ENCODE measurements at places on chromosomes 1 and 21.

- no peak for DNase-seq
Observed at GRCh38 chr1:177849579-177850290, 120.1 kb downstream of the SEC16B start.

- DNase-seq, result no peak
Observed at GRCh38 chr1:221457685-221458446, 284.0 kb downstream of the DUSP10 start.

GRCh38 chr1:68331117-68331865 is 99.0 kb upstream of the WLS start:
- DNase-seq, result no peak

DNA sequence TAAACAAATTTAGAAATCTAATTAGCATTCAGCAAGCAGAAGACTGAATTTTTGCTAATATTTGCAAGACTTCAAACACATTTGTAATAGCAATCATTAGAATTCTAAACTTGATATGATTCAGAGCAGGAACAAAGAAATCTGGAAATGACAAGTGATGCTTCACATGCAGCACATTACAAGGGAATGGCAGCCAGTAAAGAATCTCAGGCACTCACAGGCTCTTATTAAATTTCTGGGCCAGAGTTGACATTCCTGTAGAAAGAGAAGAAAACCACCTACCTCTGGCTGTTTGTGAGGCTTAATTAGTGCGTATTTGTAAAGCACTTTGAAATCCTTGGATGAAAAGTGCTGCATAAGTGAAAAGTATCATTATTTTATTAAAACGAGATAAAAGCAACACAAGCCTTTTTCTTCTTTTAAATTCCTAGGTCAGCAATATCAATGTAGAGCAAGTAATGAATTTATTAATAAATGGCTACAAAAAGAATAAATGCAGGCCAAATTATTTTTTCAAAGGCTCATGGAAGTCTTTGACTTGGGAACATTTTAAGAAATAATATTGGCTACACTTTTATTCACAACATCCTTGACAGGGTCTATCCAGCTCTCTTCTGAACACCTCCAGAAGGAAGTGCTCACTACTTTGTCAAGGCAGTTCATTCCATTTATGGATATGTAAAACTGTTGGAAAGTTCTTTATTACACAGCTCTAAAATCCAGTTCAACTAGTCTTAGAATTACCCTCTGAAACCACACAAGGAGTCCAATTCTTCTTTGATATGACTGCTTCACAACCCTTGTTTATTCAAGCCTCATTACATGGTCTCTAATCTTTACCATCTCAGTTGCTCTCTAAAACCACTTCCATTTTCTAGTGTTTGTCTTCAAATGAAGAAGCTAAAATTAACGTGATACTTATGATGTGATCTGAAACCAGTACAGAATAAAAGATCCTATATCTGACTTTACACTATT is 32.1 kb upstream of the SCYL3 start:
- DNase-seq, result no peak

- DNase-seq, result no peak
Observed at GRCh38 chr21:41960386-41960785, 6.6 kb upstream of the C2CD2 start.

DNA sequence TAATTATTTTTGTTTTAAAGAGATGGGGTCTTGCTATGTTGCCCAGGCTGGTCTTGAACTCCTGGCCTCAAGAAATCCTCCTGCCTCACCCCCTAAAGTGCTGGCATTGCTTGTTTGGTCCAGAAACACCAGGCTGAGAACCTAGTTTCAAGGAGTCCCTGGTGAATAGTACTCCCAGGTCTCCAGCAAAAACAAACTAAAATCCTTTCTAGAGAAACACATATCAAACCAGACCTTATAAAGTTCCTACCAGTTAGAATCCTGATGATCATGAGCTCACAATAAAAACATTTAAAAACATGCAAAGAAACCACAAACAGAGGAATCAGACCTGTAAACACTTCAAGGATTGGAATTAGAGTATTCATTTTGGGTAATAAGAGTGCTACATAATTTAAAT is 34.4 kb upstream of the PADI1 start:
- DNase-seq, result no peak

GRCh38 chr1:54475946-54476516 is 69.8 kb upstream of the SSBP3 start:
- no peak for DNase-seq

DNA sequence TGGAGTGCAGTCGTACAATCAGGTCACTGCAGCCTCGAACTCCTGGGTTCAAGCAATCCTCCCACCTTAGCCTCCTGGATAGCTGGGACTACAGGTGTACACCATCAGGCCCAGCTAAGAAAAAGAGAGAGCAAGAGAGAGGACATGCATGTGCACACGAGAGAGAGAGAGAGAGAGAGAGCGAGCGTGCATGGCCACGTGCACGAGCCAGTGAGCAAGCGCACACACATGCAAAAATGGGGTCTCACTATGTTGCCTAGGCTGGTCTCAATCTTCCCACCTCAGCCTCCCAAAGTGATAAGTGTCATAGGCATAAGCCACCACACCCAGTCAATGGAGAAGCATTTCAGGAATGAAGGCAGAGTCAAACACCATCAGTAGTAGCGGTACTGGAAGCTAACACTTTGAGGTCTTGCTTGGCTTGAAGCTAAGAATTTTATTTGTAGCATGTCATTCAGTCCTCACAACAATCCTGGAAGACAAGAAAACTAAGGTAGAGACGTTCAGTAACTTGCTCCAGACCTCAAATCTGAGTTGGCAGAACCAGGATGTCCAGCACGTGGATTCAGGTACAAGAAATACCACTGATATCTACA is 14.5 kb downstream of the GNB1 start:
- DNase-seq, result no peak

- DNase-seq, result no peak
Observed at GRCh38 chr21:26449161-26449560, 123.9 kb downstream of the CYYR1 start.

- no peak for DNase-seq
Observed at GRCh38 chr1:214636436-214636835, 33.4 kb downstream of the CENPF start.

DNA sequence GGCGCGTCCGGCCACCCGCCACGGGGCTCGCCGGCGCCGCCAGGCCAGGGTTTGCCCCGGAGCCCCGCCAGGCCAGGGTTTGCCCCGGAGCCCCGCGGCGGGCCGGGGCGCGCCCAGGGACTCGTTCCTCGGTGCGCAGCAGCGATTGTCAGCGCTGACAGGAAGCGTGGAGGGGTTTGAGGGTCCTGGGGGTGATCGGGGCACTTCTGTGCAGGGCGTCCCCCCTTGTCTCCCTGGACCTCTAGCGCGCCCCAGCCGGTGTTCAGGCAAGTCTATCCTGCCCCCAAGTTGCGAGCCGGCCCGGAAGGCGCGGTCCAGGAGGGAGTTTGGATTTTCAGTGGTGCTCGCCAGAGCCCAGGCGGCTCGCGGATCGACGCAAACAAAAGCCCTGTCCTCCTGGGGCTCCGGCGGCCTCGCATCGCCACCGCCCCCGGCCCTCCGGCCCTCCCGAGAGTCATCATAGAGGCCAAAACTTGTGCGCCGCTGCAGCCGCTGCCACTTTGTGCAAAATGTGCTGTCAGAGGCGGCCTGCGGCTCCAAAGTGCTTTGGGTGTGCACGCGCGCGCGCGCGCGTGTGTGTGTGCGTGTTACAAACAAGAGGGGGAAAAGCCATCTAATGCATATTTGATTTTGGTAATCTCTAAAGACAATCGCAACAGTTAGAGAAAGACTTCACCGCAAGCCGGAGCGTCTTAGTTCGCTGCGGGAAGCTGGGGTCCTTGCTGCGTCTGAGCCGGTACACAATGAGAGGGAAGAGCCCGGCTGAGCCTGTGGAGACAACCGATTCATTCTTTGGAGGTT is 1.0 kb downstream of the ROR1 start:
- DNase-seq, result peak; percentile 18

- DNase-seq, result no peak
Observed at GRCh38 chr1:84857906-84858305, 35.1 kb downstream of the LPAR3 start.

- DNase-seq, result peak; percentile 55
Observed at GRCh38 chr1:78490861-78491450, at the start of gene PTGFR. Gene PTGFR (plus strand): TSS chr1:78490974. CDS start chr1:78492744, 1,770 bp downstream.

DNA sequence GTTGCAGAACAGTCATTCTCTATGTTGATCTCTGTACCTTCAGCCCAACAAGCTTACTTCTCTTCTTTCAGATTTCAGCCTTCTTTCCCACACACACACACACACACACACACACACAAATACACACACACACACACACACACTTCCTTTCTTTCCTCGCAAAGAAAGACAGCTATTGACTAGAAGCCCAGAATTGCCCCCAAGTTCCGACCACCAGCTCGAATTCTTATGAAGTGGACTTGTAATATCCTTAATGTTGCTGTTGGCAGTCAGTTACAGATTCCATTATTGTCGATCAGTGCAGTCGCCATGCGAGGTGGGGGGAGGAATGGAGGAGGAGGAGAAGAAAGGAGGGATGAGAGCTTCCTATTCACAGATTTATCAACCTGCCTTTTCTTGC is 125.5 kb downstream of the CLEC20A start:
- DNase-seq, result no peak

DNA sequence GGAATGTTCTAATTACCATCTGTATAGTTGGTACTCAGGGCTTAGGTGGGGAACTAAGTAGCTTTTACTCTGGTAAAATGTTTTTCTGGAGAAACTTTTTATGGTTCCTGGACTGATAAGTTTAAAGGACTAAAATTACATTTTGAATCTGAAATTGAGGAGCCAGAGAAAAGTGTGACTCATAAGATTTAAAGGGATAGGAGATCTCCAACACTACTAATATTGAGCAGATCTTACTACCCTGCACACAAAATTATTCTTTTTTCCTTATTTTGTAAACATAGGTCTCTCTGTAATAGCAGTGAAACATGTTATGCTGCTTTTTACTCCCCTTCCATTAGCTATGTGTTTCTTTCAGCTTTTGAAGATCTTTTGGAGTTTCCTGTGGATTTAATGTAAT is 32.5 kb downstream of the MTF2 start:
- no peak for DNase-seq

GRCh38 chr1:214281720-214282629 is 1.0 kb downstream of the SMYD2 start:
- no peak for DNase-seq

DNA sequence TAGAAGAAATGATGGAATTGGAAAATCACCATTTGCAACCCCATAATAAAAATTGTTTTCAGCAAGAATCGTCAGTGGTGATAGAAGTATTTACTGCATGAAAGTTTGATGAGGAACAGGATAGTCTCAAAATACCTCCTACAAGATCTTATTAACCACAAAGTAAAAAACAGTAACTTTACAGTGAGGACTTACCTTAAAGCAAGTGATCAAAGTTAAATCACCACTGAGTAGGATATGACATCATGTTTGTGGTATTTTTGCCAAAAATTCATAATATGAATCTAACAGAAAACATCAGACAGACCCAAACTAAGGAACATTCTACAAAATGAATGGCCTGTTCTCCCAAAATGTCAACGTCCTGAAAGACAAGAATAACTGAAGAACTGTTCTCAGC is 19.9 kb downstream of the ALDH9A1 start:
- no peak for DNase-seq

Measured in tibial nerve (tissue), 4 donors.